ENCODE measurements at places on chromosomes 11 and 22. TPM values are rescaled to one million over a fixed set of nuclear protein-coding genes. Genes with fewer than 3 reads are reported as not detected.

DNA sequence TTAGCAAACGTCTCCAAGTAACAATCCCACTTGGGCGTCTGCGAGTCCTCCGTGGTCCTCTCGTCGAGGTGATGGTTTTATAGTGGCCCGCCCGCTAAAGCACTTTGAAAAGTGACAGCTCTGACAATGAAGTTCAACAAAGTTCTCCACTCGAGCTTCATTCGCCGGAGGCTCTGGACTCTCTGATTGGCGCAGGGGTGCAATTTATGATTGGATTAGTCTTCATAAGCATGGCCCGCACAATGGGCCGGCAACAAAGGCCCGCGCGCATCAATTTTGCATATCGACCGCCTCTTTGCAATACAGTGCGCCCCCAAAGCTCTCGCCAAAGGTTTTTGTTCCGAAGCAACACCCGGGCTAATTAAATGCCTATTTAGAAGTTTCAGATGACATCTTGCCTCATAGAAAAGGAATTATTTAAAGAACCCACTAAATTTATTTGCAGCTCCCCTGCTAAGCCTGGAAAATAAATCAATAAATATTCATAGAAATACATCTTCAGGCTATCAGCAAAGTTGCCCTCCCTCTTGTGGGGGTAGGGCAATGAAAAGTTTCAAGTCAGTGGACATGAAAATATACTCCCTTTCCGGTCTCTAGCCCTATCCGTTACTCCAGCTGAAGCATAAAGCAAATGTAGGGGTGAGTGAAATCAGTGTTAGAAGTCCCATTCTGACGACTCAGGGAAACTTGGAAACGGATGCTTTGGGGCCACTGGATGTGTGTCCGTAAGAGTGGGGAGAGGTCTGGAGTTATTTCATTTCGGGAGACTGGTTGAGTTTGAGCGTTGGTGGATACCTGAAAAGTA, at the start of gene DBX1:
Gene DBX1, minus strand, starts transcription at position 51 of the 805 bp plus-strand sequence. CDS start 151 bp downstream, outside the sequence.
- DNase-seq = no peak

GRCh38 chr11:76672431-76673175, 2.1 kb upstream of the LRRC32 start:
- peak; percentile 97 for DNase-seq

PDGFB gene
- total RNA-seq = 0.13 TPM

DNA sequence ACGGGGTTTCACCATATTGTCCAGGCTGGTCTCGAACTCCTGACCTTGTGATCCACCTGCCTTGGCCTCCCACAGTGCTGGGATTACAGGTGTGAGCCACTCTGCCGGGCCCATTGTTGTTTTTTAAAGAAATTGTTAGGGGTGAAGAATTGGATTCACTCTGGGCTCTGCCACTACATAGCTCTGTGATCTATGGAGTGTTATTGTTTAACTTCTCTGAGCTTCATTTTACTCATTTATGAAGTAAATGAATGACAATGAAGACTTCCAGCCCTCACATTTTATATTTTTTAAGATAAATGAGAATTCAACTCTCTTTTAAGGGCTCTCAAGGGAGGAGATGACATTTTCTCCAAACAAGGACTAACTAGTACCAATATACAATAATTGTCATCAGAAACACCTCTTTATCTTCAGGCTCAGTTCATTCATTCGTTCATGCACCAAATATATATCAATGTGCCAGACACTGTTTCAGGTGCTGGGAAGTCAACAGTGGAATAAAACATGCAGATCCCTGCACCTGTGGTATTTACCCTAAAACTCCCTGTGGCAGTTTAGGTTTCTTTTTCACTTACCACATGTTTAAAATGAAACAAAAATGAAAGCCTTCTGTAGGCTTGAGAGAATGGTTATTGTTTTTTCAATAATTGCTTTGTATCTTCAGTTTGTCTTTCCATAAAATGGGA, 23.5 kb upstream of the GRAMD1B start:
- no peak for DNase-seq

DNA sequence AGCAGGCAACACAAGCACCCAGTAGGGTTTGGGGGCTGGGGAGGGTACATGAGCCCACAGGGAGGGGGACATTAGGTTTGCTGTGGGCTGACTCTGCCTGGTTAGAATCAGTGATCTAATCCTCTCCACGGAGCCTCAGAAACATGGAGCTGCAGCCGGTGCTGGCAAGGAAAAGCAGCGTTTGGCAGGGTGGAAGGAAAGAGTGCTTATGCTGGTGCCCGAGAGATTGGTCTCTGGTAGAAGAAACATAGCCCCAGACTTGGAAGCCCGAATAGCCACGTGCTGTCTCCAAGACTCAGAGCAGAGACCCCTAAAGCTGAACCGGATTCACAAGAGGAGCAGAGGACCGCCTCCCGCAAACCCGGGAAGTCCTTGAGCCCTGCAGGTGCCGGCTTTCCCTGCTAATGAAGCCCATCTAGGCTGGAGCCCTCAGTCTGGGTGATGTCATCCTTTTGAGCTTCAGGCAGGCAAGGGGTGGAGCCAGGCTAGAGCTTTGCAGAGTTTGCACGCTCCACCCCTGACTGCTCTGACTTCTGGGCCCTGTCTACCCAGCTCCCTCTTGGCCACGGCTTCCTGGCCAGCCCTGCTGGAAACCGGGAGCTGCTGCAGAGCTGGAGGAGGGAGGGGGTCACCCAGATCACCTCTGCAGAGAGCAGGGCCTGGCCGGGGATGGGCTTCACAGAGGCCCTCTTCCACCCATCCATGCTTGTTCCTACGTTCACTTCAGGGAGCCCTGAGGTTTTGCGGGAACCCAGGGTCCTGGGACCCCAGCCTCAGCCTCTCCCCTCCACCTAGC, 35.0 kb upstream of the JAM3 start:
- no peak for DNase-seq

DNA sequence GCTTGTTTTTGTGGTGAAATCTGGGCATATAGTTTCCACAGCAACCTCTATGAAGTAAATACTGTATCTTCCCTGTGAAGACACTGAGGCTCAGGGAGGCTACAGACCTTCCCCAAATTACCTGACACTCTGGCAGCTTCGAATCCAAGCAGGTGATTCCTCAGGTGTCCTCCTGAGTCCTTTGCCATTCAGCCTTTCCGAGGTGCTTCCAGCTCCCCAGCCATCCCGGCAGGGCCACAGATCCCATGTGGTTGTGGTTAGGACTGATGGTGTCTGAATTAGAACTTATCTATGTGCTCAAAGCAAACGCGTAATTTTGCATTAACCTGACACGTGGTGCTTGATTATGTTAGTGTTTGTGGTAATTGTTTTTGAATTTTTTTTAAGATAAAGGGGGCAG, 785.6 kb downstream of the BRD1 start:
- no peak for DNase-seq

DNA sequence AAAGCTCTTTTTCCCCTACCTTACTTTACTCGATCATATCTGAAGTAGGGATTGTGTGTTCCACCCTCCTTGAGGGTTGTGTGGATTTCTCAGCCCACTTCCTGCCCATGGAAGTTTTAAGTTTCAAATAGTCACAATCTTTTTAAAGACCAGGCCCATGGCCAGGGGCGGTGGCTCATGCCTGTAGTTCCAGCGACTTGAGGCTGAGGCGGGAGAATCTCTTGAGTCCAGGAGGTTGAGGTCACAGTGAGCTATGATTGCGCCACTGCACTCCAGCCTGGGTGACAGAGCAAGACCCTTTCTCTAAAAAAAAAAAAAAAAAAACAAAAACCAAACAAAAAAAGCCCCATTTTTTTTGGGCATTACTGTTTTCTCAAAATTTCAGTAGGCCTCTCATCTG, 36.3 kb upstream of the LRRC10B start:
- no peak for DNase-seq

GRCh38 chr11:1310318-1310687, 871 bp upstream of the TOLLIP start:
- peak; percentile 9 for DNase-seq

All from OCI-LY7 (cell line).